Adrenal gland (tissue), 19 donors: ENCODE measurements at places on chromosomes 5 and 9. TPM values are rescaled to one million over a fixed set of nuclear protein-coding genes. Genes with fewer than 3 reads are reported as not detected.

PTAR1 gene
- total RNA-seq, result 69.9 TPM

MRPS2 gene
- 59.2 TPM for total RNA-seq

RMI1 gene
- 6.2 TPM for total RNA-seq

PPP2R2B gene
- 6.0 TPM for total RNA-seq

ARHGEF39 gene
- total RNA-seq, result 2.9 TPM

ZNF354C gene
- total RNA-seq, result 5.2 TPM

- no peaks in the 10 kb centered on the region for H3K36me3 ChIP-seq
- DNase-seq, result no peak
- H3K27ac ChIP-seq, result no peak overlapping the region
- no peaks in the 10 kb centered on the region for H3K27me3 ChIP-seq
- no peaks in the 10 kb centered on the region for H3K4me1 ChIP-seq
These were observed 21.8 kb downstream of the IL9 start for GRCh38 chr5:135873831-135874230.

DNA sequence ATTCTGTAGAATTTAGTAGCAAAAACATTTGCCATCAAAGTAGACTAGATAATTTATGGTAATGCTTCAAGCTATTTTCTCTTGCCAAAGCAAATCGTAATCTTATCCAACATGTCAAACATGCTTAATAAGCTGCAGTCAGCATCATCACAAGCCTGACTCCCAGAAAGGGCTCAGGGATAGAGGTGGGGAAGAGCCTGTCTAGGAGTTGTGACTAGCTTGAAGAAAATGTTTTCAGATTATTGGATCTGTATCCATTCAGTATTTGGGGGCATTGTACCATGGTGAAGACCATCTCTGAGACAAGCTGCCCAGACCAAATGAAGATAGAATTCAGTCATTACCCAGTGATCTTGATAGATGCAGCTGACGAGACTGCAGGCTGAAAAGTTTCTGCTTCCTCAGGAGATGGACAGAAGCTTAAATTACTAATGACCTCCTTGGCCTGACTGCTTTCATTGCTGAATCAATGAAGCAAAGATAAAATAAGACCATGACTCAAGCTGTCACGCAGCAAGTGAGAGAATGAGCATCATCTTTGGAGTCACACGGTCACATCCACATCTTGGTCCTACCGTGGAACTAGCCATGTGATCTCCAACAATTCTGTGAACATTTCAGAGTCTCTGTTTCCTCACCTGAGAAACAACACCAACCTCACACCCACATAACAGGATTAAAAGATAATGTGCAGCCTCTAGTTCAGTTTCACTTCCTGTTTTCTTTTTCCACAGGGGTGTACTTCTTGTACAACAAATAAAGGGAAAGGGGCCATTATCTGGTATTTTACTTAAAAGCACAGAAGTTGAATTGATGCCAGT, 9.4 kb downstream of the ERAP2 start:
- H3K27me3 ChIP-seq, result no peaks in the 10 kb centered on the region
- no peak overlapping the region for H3K4me3 ChIP-seq
- H3K36me3 ChIP-seq, result peaks cover 10% of the 10 kb centered on the region
- no peak overlapping the region for H3K27ac ChIP-seq
- no peak for DNase-seq

- peaks cover 9% of the 10 kb centered on the region for H3K4me1 ChIP-seq
- H3K4me3 ChIP-seq, result no peak overlapping the region
- DNase-seq, result peak; percentile 80
These were observed 1.3 kb upstream of the ABCA2 start for GRCh38 chr9:137029058-137029936.

DNA sequence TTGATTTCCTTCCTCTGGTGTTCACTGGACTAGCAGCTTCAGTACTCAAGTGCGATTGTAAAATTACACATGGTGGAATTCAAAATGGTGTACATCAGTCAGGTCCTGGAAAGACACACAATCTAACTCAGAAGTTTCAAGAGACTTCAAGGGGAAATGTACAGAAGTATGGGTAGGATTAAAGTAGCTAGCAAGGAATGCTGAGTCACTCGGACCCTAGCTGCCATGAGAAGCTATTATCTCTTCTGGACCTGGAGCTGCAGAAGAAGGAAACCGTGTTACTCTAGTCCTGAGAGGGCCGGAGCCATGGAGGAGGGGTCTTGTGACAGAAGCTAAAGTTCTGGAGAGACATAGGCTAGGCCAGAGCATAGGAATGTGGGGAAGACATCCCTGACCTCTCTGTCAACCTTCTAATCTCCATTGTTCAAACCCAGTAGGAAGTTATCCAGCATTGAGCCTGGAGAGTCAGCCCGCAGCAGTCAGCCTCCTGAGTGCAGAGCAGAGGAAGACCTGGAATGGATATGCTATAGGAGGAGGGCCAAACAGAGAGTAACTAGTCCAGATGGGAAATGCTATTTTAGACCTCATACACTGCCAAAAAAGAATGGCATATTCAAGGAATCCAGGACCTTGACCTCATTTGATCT, 84.3 kb downstream of the GHR start:
- H3K4me1 ChIP-seq, result peaks cover 21% of the 10 kb centered on the region
- H3K27me3 ChIP-seq, result no peaks in the 10 kb centered on the region
- H3K36me3 ChIP-seq, result no peaks in the 10 kb centered on the region
- H3K27ac ChIP-seq, result no peak overlapping the region

GRCh38 chr5:173672891-173673290, 56.4 kb upstream of the BOD1 start:
- H3K27me3 ChIP-seq, result no peaks in the 10 kb centered on the region
- H3K4me3 ChIP-seq, result no peak overlapping the region
- H3K27ac ChIP-seq, result peak overlapping the region; percentile 86
- H3K36me3 ChIP-seq, result no peaks in the 10 kb centered on the region
- peaks cover 48% of the 10 kb centered on the region for H3K4me1 ChIP-seq
- no peak for DNase-seq

DNA sequence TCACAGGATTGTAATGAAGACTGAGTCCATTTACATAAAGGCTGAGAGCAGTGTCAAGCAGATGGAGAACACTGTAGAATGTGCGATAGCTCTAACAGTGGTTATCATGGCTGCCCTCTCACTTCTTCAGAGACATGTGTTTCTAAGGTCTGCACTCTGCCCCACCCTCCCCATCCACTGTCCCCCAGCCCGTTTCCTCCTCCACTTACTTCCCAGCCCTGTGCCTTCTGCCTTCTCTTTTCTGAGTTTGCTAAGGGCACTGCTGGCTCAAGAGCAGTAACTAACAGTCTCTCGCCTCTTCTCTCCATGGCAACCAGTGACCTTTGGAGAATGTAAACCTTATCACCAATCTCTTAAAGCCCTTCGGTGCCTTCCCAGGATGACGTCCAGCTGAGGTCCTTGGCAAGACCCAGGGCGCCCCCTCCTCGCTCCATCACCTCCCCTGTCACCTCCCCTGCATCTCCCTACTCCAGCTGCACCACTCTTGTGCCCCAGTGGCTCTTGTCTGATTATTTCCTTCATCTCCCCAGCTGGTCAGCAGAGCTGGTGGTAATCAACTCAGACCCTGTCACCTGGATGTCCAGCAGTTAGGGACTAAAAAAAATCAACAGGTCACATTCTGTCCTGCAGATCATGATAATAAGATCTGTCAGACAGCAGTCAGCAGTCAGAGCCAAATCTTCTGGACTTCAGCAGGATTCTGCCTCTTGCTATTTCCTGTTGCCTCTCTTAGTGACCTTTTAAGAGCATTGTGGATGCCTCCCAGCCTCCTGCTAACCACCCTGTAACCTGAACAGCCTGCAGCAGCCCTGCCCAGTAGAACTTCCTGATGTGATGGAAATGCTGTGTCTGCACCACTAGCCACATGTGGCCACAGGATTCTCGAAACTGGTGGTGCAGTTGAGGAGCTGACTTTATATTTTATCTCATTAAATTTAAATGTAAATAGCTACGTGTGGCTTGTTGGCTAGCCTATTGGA, 9.0 kb downstream of the FXN start:
- H3K27ac ChIP-seq, result no peak overlapping the region
- DNase-seq, result peak; percentile 61
- H3K4me3 ChIP-seq, result no peak overlapping the region
- peaks cover 11% of the 10 kb centered on the region for H3K4me1 ChIP-seq
- peaks cover 18% of the 10 kb centered on the region for H3K36me3 ChIP-seq
- H3K27me3 ChIP-seq, result no peaks in the 10 kb centered on the region

GRCh38 chr9:127030814-127031740, 91.4 kb downstream of the ANGPTL2 start:
- H3K4me3 ChIP-seq, result no peak overlapping the region
- H3K27ac ChIP-seq, result no peak overlapping the region
- no peak for DNase-seq
- no peaks in the 10 kb centered on the region for H3K36me3 ChIP-seq

- H3K4me1 ChIP-seq, result peaks cover 25% of the 10 kb centered on the region
- DNase-seq, result no peak
- peaks cover 28% of the 10 kb centered on the region for H3K36me3 ChIP-seq
- no peaks in the 10 kb centered on the region for H3K27me3 ChIP-seq
- no peak overlapping the region for H3K27ac ChIP-seq
- H3K4me3 ChIP-seq, result no peak overlapping the region
These were observed 968 bp upstream of the KDM3B start for GRCh38 chr5:138351517-138351916.

- H3K4me3 ChIP-seq, result no peak overlapping the region
- H3K27me3 ChIP-seq, result no peaks in the 10 kb centered on the region
- no peaks in the 10 kb centered on the region for H3K4me1 ChIP-seq
- DNase-seq, result no peak
- no peaks in the 10 kb centered on the region for H3K36me3 ChIP-seq
These were observed 82.8 kb upstream of the TLE1 start for GRCh38 chr9:81772144-81772543.

DNA sequence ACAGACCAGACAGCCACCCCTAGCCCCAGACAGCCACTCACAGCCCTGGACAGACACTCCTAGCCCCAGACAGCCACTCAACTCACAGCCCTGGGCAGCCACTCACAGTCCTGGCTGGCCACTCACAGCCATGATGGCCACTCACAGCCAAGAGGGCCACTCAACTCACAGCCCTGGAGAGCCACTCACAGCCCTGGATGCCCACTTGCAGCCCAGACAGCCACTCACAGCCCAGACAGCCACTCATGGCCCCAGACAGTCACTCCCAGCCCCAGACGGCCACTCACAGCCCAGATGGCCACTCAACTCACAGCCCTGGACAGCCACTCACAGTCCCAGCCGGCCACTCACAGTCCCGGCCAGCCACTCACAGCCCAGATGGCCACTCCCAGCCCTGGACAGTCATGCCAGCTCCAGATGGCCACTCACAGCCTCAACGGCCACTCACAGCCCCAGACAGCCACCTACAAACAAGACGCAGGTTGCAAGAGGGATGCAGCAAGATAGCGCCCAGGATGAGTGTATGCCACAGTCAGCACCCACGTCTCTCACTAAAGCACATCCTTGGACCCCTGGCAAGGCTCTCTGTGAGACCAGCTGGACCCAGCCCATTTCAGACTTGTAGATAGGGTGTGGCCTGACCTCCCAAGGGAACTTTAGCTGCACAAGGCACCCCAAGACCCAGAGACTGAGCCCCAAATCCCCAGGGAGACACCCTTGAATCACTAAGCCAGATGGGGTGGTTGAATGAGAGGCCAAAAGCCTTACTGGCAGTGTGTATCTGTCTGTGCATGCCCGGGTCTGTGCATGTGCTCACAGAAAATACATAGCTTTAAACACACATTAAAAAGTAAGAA, 22.4 kb downstream of the ZDHHC11B start:
- no peak overlapping the region for H3K4me3 ChIP-seq
- no peaks in the 10 kb centered on the region for H3K27me3 ChIP-seq
- no peak overlapping the region for H3K27ac ChIP-seq
- peaks cover 14% of the 10 kb centered on the region for H3K4me1 ChIP-seq

- H3K4me3 ChIP-seq, result no peak overlapping the region
- H3K27ac ChIP-seq, result peak overlapping the region; percentile 3
- H3K36me3 ChIP-seq, result no peaks in the 10 kb centered on the region
- peak; percentile 70 for DNase-seq
These were observed 377.1 kb downstream of the ACTL7B start for GRCh38 chr9:108478431-108479332.

DNA sequence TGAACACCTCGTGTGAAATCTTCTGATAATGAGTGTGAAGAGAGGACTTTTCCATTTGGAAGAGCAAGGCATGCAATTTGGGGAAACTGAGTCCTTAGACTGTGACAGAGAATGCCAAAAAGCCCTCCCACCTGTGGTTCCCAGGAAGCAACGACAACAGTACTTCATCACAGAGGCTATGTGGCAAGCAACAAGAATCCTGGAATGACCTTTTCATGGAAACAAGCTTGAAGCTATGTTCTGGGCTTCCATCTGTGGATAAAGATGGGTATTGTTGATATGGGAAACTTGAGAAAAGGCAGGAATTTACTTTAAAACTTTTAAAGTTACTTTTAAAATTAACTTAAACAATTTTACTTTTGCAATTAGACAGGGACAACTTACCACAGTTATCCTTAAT, 131.2 kb upstream of the ANKH start:
- H3K4me1 ChIP-seq, result peaks cover 5% of the 10 kb centered on the region
- no peak overlapping the region for H3K27ac ChIP-seq
- H3K4me3 ChIP-seq, result no peak overlapping the region
- no peak for DNase-seq
- no peaks in the 10 kb centered on the region for H3K36me3 ChIP-seq

DNA sequence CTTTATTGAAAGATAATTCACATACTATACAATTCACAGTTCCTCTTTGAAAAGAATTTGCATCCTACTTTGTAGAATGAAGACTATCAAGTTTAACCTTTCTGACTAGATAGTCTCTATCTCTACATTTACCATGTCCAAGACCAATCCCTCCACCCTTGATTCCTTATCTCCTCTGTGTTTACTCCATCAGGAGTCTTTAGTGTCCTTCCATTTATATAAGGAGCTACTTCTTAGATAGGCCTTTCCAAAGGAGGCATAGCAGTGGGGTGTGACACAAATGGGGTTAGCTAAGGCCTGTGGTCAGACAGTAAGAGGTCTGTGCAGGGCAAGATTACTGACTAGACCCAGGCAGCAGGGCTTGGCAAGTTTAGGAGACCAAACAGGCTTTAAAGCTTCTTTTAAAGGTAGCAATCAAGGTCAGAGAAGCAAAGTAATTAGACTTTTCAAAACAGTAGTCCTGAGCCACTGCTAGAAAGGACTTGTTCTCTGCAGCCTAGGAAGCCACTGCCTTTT, 11.1 kb upstream of the DMXL1 start:
- no peak overlapping the region for H3K4me3 ChIP-seq
- no peak overlapping the region for H3K27ac ChIP-seq
- H3K36me3 ChIP-seq, result no peaks in the 10 kb centered on the region
- no peaks in the 10 kb centered on the region for H3K4me1 ChIP-seq
- no peaks in the 10 kb centered on the region for H3K27me3 ChIP-seq

DNA sequence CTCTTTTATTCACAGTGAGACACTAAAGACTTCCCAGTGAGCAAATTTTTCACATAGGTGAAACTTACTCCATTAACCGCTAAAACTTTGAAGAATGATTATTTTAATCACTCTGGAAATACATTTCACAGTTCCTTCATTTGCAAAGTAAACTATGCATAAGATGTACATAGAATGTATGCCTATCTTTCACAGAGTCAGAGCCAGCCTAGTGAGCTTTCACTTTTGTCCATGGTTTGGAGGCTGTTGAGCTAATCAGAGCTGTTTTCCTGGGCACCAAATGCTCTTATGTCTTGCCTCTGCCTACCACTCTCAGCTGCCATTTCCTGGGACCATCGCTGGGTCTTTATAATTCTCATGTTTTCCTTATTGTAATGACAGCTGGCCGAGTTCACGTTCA, 67.3 kb downstream of the PDE8B start:
- no peaks in the 10 kb centered on the region for H3K36me3 ChIP-seq
- H3K27ac ChIP-seq, result no peak overlapping the region
- no peaks in the 10 kb centered on the region for H3K27me3 ChIP-seq
- no peaks in the 10 kb centered on the region for H3K4me1 ChIP-seq

- H3K27me3 ChIP-seq, result no peaks in the 10 kb centered on the region
- H3K36me3 ChIP-seq, result no peaks in the 10 kb centered on the region
- DNase-seq, result no peak
- no peak overlapping the region for H3K4me3 ChIP-seq
- H3K27ac ChIP-seq, result peak overlapping the region; percentile 10
- no peaks in the 10 kb centered on the region for H3K4me1 ChIP-seq
These were observed 218.6 kb downstream of the AGTPBP1 start for GRCh38 chr9:85523202-85523601.
